ENCODE measurements at places on chromosomes 12 and 14. TPM values are rescaled to one million over a fixed set of nuclear protein-coding genes. Genes with fewer than 3 reads are reported as not detected.

Gene BRF1
- total RNA-seq, result 40.9 TPM

Gene SLC39A5
- total RNA-seq, result not detected

GRCh38 chr12:24696800-24697199 lies 252.1 kb downstream of the BCAT1 start:
- no peak for DNase-seq

DNA sequence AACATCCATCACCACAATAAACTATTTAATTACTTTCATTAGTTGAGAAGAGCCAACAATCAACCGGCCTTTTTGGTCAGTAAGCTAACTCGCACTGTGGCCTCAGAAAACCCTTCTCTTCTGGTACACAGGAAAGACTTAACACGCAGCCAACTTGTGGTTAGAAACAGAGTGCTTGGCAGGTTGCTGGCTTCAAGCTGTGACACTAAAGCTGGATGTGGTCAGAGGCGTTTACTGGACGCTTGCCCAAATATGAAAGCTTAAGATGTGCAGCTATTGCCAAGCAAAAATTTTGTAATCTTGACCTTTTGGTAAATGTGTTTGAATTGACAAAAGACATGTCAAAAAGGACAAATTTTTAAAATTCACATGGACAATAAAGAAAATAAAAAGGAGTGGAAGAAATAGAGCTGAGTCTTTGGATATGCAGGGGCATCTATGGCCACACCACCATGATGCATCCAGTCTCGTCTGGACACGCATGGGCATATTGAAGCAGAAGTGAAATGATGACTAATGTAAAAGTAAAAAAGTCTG lies 2.6 kb upstream of the KLRK1 start:
- DNase-seq, result no peak

DNA sequence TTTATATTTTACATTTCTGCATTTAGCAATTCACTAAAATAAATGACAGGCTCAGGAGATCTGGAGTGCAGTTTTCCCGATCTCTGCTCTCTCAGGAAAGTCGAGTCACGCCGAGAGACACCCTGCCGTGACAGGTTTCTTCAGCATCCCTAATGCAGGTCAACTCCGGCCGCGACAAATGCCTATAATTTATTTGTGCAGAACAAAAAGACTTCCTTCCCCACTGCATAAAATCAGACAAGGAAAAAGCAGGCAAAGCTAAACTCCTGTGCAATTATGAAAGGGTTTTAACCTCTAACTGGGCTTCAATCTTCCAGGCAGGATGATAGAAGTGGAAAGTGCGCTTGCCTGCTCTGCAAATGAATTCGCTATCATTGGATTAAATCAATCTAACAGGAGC lies 28.1 kb downstream of the SPRING1 start:
- no peak for DNase-seq

DNA sequence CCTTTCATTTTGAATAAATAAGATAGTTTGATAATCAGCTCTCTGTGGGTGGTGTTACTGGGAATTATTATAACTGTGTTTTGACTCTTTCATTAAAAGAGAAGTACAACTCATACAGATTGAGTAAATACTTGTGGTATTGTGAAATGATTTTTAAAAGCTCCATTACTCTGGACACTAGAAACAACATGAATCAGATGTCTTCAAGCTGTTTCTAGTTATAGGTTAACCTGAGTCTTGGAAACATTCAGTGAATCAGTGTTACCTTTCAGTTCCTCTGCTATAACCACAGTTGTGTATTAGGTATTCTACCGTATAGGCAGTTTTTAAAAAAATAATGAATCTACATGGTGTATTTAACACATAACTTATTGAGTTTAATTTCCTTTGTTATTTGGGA lies 128.4 kb upstream of the SSTR1 start:
- DNase-seq, result no peak

DNA sequence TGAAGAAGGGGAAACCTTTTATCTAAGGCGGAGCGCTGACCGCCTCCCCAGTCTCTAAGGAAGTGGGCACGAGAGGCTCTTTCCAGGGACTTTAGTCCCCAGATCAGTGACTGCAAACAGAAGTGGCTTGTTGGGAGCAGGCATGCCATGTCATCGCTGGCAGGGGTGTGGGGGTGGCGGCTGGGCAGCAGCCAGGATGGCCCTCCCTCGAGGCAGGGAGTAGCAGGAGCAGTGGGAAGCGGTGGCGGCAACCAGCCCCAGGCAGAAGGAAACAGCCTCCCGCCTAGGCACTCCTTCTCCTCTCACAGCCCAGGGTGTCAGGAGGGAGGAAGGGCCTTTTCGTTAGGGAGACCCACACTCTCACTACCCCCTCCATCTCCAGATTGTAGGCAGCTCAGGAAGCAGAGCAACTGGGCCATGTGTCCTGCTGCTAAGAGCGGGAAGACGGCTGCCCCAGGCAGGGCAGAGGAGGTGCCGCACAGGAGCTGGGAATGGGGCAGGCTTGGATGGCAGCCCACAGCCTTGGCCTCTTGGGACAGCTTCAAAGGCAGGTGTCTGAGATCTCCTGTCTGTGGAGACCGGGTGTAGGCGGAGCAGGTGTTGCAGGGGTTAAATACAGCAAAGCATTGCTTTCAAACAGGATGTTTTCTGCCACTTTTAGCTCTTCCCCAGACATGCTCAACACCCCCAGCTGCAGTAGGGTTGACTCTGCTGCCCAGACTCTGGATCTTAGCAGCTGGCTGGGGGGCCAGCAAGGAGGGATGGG lies 21.8 kb downstream of the VDR start:
- DNase-seq, result no peak

DNA sequence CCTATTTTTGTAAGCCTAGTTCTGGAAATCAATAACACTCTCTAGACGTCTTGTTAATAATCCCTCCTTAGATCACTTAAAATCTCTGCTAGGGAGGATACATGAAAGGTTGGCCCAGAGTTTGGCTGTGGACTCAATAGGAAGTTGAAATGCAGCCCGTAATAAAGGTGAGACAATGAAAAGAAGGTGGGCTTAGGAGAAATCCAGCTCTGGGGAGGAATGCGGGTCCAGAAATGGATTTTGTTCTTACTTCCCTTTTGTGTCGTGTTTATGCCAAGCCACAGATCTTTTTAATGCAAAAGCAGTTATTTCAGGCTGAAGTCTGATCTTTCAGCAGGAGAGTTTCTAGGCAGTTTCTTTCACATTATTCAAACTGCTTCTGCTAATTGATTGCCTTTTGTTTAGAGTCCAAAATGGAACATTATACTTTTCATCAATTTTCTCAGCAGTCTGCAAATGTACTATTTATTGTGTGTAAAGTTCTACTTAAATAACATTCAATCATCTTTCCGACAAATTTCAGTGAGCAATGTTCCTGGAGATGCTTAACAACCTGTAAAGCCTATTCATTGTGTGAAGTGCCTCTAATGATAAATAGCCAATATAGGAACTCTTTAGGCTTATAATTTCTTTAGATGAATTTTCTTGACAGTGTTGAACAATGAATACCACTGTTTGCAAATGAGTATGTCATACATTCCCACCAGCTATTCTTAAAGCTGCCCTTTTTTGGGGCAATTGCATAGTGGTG lies 252.9 kb upstream of the KRR1 start:
- DNase-seq, result no peak

GRCh38 chr12:52130711-52131110 lies 51.2 kb downstream of the SMIM41 start:
- DNase-seq, result no peak

DNA sequence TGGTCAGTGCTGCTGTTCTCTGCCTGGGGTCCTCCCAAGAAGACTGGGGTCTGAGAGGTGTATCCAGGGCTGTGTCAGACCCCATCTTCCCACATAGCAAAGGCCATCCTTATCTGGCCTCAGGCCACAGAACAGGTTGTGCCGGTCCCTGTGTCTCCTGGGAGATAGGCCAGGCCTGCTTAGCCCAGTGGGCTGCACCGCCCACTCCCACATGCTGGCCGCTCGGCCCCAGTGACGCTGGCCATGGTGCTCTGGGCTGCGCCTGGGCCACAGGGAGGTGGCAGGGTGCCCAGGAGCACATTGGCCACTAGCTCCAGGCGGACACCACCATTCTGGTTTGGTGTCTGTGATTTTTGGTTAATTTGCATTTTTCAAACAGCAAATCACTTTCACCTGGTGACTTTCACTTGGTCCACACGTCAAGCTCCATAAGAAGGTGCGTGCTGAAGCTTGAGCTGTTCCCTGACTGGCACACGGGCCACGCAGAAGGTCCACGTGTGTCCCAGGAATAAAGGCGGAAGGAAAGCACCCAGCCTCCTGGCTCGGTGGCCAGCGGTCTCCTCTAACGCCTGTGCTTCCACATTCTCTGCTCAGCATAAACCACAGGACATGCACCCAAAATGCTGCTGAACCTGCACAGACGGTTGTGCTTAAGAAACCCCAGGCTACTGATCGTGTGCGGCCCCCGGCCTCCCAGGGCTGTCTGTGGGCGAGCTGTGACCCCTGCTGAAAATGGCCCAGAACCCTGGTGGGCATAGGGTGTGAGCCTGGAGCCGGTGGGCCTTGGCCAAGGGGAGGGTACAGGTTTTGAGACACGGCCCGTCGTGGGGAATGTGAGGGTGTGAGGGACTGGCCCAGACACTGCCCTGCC lies 4.6 kb downstream of the FBRSL1 start:
- no peak for DNase-seq

DNA sequence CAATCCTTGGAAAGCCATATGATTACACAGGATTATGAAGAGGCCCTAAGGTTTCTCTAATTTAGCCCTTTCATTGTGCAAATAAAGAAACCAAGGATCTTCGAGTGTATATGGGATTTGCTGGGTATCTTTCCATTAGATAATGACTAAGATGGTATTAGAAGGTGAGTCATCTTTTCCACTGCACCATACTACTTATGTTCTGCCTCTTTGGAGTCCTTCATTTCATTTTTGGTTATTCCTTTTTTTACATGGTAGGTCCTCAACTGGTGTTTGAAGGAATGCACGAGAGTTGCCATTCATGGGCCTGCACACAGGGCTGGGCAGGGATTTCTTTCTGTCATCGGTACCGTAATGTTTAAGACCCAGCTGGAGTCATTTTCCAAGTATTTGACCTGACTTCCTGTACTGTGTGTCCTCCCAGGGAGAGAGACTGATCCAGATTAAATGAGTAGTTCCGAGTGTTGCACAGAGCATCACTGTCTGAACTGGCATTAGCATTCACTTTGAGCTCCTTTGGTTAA lies 85.7 kb downstream of the BORCS5 start:
- no peak for DNase-seq

- DNase-seq, result no peak
Measured at GRCh38 chr12:76863005-76863670, 15.7 kb downstream of the CSRP2 start.

GRCh38 chr14:49939884-49940510 lies 47.1 kb downstream of the ARF6 start:
- no peak for DNase-seq

DNA sequence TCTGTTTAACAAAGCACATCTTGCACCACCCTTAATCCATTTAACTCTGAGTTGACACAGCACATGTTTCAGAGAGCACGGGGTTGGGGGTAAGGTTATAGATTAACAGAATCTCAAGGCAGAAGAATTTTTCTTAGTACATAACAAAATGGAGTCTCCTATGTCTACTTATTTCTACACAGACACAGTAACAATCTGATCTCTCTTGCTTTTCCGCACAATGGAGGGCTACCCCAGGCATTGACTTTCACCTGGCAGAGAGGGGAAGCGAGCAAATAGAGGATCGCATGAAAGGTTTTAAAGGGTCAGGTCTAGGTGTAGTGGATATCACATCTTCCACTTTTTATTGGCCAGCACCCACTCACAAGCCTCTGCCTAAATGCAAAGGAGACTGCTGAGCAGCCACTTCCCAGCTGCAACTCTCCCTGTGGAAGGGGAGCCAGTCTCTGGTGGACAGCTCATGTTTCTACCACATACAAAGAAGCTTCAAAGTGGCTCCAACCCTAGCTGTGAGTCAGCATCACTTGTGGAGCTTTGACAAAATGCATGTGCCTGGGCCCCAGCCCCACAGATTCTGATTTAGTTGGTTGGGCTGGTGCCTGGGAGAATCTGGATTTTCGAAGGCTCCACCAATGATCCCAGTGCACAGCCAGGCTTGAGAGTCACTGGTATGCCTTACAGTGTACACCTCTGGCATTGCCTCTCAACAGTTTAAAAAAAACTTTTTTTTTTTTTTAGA lies 7.2 kb upstream of the FNTB start:
- no peak for DNase-seq

Measured in endothelial cell (in vitro differentiated cells).